H1 (cell line): ENCODE measurements at places on chromosomes 7 and 10. TPM values are rescaled to one million over a fixed set of nuclear protein-coding genes. Genes with fewer than 3 reads are reported as not detected.

DNA sequence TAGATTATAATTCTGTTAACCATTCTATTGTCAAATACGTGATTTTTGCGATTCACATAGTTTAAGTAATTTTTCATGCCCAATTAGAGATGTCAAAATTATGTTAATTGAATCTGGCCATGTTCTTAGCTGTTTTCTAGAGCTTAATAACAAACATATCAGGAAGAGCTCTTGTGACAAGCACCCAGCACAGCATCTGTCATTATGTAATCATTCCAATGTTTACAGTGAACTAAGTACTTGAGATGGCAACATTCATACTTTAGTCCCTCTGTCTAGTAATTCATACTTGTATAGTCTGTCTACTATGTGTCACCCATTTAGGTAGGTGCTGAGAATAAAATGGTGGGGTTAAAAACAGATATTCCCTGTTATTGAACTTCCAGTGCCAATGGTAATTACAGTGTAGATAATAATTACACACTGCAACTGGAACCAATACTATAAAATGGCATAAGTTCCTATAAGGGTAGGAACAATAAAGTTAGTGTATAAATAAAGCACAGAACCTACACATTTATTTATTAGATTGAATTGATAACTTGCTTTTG lies 55.2 kb downstream of the ZEB1 start:
- no peaks in the 10 kb centered on the region for H3K36me3 ChIP-seq
- H3K4me1 ChIP-seq, result no peaks in the 10 kb centered on the region
- H3K27ac ChIP-seq, result no peak overlapping the region
- DNase-seq, result no peak
- no peak overlapping the region for H3K4me3 ChIP-seq

GRCh38 chr10:52652431-52653262 lies 119.9 kb downstream of the MBL2 start:
- no peaks in the 10 kb centered on the region for H3K4me1 ChIP-seq
- DNase-seq, result no peak
- H3K27me3 ChIP-seq, result no peaks in the 10 kb centered on the region

Gene UCMA
- 4.1 and 4.6 TPM in 2 replicates for total RNA-seq

- no peak overlapping the region for H3K27ac ChIP-seq
- no peak overlapping the region for H3K4me3 ChIP-seq
- DNase-seq, result no peak
- H3K36me3 ChIP-seq, result no peaks in the 10 kb centered on the region
- no peaks in the 10 kb centered on the region for H3K27me3 ChIP-seq
- H3K4me1 ChIP-seq, result no peaks in the 10 kb centered on the region; the same call in 1 of the 2 replicates
Measured at GRCh38 chr10:30788307-30788706, 158.8 kb upstream of the LYZL2 start.

DNA sequence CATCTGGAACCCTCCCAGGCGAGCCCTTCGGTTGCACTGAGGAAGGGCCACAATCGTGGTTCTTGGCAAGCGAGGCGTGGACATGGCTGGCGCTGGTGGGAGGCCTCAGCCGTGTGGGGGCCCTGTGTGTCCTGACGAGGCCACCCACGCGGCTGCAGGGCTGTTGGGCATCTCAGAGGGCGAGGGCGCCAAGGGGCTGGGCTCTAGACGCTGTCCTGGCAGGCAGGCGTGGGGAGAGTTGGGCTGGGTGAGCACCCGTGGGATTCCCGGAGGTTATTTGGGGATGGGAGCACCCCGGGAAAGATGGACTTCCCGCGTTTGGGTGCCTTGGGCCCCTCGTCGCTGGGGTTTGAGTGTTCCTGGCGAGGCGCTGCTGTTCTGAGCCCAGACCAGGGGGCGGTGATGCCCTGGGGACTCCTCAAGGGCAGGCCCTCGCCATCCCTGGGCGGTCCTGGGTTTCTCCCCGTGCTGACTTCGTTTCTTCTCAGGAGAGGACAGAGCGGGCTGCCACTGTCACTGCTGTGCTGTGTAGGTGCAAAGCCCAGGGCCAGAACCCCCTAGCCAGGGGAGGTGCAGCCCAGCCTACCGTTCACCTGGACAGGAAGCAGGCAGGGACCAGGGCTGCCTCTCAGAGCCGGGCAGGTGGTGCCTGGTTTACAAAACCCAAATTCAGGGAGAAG lies 87.2 kb downstream of the DNAJB6 start:
- no peaks in the 10 kb centered on the region for H3K36me3 ChIP-seq
- H3K27me3 ChIP-seq, result no peaks in the 10 kb centered on the region
- no peak for DNase-seq
- H3K4me1 ChIP-seq, result no peaks in the 10 kb centered on the region
- H3K4me3 ChIP-seq, result no peak overlapping the region
- H3K27ac ChIP-seq, result no peak overlapping the region

- H3K27me3 ChIP-seq, result no peaks in the 10 kb centered on the region
- no peak overlapping the region for H3K4me3 ChIP-seq
- no peak for DNase-seq
- no peaks in the 10 kb centered on the region for H3K36me3 ChIP-seq
Measured at GRCh38 chr10:122663516-122664130, 36.0 kb downstream of the C10orf120 start.
